ENCODE measurements at places on chromosomes 2 and 18.

- DNase-seq = no peak
These were observed 41.4 kb downstream of the DDX18 start for GRCh38 chr2:117855886-117856285.

GRCh38 chr18:53789376-53790247 is 434.9 kb downstream of the MBD2 start:
- no peak for DNase-seq

GRCh38 chr18:21393986-21394385 is 152.0 kb downstream of the GREB1L start:
- no peak for DNase-seq

DNA sequence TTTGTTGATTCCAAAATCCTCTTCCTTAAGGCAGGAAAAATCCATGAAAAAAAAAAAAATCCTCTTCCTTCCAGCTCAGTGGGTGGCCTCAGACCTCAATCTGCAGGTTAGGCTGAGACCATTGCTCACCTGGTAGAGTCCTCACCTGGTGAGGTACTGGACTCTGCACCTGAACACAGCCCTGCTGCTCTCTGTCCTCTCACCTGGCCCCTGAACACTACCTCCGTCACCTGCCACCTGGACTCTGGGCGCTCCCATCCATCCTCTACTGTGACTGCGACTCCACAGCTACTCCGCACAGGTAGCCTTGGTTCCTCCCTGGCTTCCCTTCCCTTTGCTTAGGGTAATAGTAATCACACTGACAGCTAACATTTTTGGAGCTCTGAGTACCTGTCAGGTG is 22.1 kb downstream of the TYMS start:
- DNase-seq = no peak

DNA sequence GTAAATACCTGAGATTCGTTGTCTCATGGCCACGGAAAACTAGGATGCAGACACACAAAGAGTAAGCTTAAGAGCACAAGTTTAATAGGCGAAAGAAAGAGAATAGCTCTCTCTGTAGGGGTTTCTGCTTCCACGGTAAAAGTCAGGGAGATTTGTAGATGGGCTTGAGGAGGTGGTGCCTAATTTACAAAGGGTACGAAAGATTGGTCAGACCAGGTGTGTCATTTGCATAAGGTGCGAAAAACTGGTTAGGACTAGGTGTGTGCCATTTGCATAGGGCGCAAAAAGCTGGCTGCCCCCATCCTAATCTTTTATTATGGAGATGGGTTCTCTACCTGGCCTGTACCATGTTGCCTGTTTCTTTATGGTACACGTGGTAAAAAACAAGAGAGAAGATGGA is 170.5 kb upstream of the DOK6 start:
- no peak for DNase-seq

DNA sequence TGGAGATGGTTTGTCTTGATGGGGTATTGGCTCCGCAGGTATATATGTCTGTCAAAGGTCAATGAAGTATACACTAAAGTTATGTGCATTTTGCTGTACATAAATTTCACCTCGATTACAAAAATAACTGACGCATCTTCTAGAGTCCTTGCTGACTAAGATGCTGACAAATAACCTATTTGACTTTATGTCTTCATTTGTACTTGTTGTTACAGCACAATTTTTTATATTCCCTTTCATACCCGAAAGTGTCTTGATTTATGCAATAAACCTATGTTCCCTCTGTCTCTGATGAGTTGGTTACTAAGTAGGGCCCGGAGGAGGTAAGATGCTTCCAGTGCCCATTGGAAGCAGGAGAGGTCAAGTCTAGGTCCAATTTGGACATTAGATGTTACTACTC is 93.5 kb downstream of the COPS8 start:
- DNase-seq = no peak

DNA sequence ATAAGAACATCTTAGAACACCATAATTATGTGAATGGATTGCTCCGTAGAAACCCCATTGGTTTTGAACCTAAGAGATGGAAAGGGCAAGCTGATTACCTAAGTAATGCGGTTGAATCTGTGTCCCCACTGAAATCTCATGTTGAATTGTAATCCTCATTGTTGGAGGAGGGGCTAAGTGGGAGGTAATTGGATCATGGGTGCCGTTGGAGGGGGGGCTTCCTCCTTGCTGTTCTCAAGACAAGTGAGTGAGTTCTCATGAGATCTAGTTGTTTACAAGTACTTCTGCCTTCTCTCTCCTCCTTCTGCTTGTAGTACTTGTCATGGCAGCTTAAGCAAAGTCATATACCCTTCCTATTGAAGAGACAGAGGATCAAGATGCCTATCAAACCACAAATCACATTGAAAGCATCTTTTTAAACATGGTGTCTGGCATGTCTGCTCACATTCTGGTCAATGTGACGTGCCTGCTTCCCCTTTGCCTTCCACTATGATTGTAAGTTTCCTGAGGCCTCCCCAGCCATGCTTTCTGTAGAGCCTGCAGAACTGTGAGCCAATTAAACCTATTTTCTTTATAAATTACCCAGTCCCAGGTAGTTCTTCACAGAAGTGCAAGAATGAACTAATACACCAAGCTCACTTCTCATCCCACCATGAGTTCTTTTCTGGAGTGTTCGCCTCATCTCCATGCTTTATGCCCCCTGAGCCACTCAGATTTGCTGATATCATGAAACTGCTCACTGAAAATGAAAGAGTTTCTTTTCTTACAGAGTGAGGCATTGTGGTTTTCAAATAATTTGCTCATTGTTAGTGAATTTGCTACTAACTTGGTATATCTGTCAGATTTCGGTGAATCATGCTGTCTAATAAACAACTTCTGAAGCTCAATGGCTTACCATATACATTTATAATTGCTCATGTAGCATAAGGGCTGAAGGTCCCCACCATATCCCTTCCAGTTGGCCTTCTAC is 23.6 kb downstream of the KCNE4 start:
- no peak for DNase-seq

- DNase-seq = no peak
These were observed 22.0 kb upstream of the TFCP2L1 start for GRCh38 chr2:121307048-121307447.

GRCh38 chr2:100791294-100791935 is 28.5 kb upstream of the NPAS2 start:
- DNase-seq = no peak

Measured in NCI-H774 (cell line).